Testis (tissue), 5 donors: ENCODE measurements at places on chromosomes 6 and 20. TPM values are rescaled to one million over a fixed set of nuclear protein-coding genes. Genes with fewer than 3 reads are reported as not detected.

ZNF334 gene
- 26.8 TPM for total RNA-seq

FAM209A gene
- 31.3 TPM for total RNA-seq

DNA sequence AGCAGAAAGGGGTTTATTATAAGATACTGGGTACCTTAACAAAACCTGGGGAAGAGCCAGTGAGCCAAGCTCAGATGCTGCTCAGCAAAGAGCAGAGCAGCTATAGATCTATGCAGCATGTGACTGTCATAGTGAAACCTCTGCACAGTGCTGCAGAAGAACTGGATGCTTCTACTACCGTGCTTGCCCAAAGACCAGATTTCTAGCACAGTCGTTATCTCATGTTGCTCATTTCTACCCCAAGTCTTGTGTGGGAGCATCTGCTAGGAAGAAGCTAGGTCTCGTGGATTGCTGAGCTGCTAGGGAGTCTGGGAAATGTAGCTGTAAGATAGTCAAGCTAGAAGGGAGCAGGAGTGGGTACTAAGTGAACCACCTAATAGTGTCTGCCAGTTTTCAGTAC lies 31.7 kb upstream of the GNRH2 start:
- H3K4me1 ChIP-seq: no peaks in the 10 kb centered on the region
- H3K36me3 ChIP-seq: no peaks in the 10 kb centered on the region
- DNase-seq: peak; percentile 28
- no peak overlapping the region for H3K4me3 ChIP-seq
- no peaks in the 10 kb centered on the region for H3K27me3 ChIP-seq
- H3K27ac ChIP-seq: no peak overlapping the region

DNA sequence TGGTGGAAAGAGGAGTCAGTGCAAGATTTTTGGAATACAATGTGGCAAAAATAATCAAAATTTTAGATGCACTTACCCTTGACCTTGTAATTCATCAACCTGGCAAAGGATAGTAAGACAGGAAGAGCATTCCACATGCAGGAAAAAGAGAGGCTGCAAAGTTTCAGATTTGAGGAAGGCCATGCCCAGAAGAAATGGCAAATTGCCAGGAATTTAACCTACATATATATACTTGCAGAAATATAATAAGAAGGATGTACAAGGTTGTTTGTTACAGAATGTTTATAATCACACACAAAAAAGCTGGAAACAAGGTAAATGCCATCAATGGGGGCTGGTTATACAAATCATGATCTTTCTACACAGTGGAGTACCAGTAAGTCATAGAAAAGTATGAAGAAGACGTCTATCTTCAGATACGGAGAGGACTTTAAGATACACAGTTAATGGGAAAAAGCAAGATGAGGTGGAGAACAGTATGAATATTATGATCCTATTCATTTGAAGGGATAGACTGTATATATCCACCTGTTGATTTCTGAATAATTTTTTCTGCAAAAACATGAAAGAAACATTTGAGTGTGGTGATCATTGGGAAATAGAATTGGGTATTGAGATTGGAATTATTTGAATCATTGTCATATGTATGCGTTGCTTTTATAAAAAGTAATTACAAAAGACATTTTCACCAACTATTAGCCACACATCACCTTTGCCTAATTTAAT lies 253.8 kb downstream of the TBC1D7 start:
- DNase-seq: no peak
- no peak overlapping the region for H3K27ac ChIP-seq
- no peaks in the 10 kb centered on the region for H3K27me3 ChIP-seq
- H3K4me1 ChIP-seq: peaks cover 3% of the 10 kb centered on the region
- no peaks in the 10 kb centered on the region for H3K36me3 ChIP-seq

- H3K4me3 ChIP-seq: no peak overlapping the region
- peaks cover 19% of the 10 kb centered on the region for H3K4me1 ChIP-seq
- no peaks in the 10 kb centered on the region for H3K36me3 ChIP-seq
- no peak overlapping the region for H3K27ac ChIP-seq
Observed at GRCh38 chr20:51125105-51125504, 102.2 kb upstream of the KCNG1 start.

DNA sequence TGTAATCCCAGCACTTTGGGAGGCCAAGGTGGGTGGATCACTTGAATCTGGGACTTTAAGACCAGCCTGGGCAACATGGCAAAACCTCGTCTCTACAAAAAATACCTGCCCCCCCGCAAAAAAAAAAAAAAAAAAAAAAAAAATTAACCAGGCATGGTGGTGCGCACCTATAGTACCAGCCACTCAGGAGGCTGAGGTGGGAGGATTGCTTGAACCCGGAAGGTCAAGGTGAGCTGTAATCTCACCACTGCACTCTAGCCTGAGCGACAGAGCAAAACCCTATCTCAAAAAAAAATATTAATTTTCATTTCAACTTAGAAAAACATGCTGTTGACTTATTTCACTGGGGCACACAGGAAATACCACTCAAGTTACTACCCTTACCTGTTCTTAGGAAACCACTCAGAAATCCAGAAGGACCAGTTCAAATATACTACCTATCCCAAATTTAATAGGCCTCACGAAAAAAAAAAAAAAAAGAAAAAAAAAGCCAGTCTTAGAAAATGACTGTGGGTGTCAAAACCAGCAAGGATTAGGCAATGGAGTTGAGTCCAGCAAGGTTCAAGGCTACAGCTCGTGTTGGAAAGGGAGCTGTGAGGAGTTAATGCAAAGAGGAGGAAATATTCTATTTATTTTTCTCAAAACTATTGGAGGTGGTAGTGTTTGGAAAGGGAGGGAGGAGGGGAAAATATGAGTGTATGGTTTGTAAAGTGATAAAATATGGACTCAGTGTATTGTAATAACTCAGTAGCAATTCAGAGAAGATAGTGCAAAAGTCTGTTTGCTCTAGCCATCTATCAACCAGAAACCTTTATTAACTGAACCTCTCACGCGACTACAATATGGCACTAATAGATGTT lies 33.9 kb upstream of the PIM1 start:
- no peaks in the 10 kb centered on the region for H3K36me3 ChIP-seq
- peaks cover 5% of the 10 kb centered on the region for H3K4me1 ChIP-seq
- no peak overlapping the region for H3K4me3 ChIP-seq
- no peak for DNase-seq

- peak; percentile 90 for DNase-seq
- no peaks in the 10 kb centered on the region for H3K27me3 ChIP-seq
- peaks cover 54% of the 10 kb centered on the region for H3K4me1 ChIP-seq
- H3K4me3 ChIP-seq: no peak overlapping the region
- H3K36me3 ChIP-seq: no peaks in the 10 kb centered on the region
Observed at GRCh38 chr20:45341939-45342854, 6.0 kb downstream of the SDC4 start.
